ENCODE measurements at places on chromosomes 1 and 21.

GRCh38 chr1:80417671-80418070 lies 1383.1 kb upstream of the ADGRL2 start:
- DNase-seq, result no peak

DNA sequence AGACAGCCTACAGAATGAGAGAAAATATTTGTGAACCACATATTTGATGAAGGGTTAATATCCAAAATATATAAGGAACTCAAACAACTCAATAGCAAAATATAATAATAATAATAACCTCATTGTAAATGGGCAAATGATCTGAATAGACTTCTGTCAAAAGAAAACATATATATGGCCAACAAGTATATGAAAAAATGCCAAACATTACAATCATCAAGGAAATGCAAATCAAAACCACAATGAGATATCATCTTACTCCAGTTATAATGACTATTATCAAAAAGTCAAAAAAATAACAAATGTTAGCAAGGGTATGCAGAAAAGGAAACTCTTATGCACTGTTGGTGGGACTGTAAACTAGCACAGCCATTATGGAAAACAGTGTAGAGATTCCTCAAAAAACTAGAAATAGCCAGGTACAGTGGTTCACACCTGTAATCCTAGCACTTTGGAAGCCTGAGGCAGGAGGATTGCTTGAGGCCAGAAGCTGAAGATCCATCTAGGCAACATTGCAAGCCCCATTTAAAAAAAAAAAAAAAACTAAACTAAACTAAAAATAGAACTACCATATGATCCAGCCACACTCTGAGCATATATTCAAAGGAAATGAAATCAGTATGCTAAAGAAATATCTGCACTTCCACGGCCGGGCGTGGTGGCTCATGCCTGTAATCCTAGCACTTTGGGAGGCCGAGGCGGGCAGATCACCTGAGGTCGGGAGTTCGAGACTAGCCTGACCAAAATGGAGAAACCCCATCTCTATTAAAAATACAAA lies 17.3 kb upstream of the TRIM67 start:
- DNase-seq, result no peak

- peak; percentile 92 for DNase-seq
These were observed 1.2 kb downstream of the SLC6A9 start for GRCh38 chr1:44029911-44030604.

DNA sequence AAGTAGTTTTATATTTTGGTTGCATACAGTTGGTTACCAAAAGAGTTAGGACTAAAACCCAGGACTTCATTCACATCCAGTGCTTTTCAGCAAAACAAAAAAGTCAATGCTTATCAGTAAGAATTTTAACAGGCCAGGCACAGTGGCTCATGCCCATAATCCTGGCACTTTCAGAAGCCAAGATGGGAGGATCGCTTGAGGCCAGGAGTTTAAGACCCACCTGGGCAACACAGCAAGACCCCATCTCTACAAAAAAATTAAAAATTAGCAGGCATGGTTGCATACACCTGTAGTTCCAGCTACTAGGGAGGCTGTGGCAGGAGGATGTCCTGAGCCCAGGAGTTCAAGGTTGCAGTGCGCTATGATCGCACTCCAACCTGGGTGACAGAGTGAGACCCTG lies 47.3 kb downstream of the AKT3 start:
- no peak for DNase-seq

GRCh38 chr1:115531631-115532264 lies 110.0 kb upstream of the VANGL1 start:
- DNase-seq, result no peak

DNA sequence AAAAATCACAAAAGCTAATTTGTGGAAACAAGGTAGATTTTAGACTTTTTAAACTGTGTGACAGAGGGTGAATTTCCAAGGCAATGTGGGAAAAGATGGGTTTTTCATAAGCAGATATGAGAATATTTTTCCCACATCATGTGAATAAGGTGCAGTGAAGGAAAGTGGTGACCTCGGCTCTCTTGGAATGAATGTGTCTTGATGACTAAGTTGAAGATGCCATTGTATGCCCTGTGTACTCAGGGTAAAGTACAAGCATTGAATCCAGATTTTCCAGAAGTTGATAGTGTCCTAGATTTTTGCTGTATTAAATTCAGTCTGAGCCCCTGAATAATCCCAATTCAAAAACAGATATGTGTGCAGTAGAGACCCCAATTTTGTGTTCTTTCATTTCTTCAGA lies 442.6 kb upstream of the ADGRL2 start:
- DNase-seq, result no peak

- no peak for DNase-seq
These were observed 180.0 kb downstream of the TNR start for GRCh38 chr1:175563236-175563895.

GRCh38 chr1:182357171-182357570 lies 34.4 kb downstream of the GLUL start:
- DNase-seq, result no peak

DNA sequence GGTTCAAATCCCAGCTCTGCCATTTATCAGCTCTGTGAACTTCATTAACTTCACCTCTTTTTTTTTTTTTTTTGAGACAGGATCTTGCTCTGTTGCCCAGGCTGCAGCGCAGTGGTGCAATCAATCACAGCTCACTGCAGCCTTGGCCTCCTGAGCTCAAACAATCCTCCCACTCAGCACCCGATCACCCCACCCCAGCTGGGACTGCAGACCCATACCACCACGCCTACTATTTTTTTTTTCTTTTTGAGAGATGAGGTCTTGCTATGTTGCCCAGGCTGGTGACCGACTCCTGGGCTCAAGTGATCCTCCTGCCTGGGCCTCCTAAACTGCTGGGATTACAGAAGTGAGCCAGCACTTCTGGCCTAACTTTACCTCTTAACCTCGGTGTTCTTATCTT lies 2.2 kb upstream of the TRIT1 start:
- no peak for DNase-seq

DNA sequence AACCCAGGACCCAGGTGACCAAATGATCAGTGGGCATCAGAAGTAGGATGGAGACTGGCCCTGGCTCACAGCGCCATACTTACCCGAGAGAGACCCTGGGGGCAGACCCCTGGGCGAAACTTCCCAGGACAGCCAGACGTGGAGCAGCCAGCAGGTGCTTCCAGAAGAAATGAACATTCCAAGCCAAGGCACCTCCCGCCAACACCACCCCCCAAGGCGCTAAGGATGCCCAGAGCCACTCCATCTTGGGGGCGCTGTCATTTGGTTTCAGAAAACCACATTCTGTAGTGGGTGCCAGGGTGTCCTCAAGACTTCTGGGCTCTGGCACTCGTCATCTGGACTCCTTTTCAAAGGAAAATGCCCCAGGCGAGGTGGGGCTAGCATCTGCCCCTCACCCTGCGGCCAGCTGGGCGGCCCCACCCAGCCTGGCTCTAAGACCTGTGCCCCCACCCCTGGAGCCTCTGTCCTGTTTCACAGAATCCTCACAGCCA lies 98.8 kb downstream of the RIPK4 start:
- DNase-seq, result no peak

DNA sequence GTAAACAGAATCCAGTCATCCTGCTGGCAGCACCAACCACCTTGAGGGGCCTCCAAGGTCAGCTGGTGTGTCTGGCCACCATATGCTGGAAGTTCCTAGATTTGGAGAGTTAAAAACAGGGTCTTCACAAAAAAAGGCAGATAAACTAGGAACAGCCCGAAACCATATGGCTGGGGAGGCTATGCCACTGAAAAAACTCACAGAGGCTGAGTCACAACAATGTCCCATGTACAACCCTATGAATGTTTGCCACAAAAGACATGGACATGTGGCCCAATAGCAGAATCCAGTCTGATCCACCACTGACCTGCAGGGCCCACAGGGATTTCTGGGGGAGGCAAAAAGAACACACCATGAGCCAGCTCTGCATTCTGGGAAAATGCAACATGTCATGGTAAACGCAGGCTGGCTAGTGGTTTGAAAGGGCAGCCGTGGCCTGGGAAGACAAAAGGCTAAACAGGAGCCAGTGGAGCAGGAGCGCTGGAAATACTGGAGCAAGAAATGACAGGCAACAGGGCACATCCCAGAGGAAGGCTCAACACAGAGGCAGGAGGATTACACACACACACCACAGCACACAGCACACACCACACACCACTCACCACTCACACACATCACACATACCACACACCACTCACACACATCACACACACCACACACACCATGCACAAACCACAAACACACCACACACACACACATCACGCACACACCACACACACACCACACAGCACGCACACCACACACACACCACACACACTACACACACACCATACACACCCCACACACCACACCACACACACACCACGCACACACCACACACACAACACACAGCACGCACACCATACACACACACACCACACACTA lies 55.4 kb downstream of the HSF2BP start:
- DNase-seq, result no peak

GRCh38 chr1:224594851-224595250 lies 21.3 kb upstream of the CNIH3 start:
- no peak for DNase-seq

GRCh38 chr1:229758101-229759036 lies 132.3 kb downstream of the URB2 start:
- no peak for DNase-seq

DNA sequence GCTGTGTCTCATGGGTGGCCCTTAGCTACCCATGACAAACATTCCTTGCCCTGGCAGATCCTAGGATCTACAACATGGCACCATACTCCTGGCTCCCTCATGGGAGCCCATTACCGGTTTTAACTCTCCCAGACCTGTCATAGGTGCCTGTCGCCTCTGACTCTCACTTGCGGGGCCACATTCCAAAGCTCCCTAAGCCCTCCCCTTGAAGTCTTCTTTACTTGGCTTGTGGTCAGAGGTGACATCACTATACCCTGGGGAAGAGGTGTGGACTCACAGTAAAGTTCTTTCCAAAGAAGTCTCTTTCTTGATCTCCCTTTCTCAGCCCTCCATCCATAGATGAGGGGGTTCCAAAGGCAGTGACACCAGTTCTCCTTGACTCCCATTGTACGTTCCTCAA lies 5.4 kb upstream of the SLAMF9 start:
- no peak for DNase-seq

DNA sequence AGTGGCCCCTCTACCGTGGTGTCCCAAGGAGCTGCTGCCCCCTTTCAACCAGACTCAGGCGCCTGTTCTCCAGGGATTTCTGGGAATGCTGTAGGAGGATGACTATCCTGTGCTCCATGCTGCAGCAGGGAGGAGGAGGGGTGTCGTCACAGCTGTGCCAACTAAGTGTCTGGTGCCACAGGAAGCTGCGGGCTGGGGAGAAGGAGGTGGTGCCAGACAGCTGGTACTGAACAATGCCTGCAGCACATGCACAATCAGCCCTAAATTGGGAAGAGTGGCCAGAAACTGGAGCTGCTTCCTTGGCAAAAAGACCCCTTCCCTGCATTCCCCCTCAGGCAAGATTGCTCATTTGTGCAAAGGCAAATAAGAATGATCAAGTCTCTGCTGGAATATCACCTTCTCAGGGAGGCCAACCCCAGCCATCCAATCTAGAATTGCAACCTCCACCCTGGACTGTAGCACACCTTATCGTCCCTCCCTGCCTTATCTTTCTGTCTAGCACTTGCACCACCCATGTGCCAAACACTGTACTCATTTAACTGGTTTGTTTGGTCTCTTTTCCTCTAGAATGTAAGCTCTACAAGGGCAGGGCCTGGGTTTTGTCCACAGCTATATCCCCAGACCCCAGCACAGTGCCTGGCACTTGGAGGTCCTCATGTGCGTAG lies 33.3 kb downstream of the LAMB3 start:
- no peak for DNase-seq

GRCh38 chr21:35169574-35169973 lies 120.5 kb upstream of the RUNX1 start:
- no peak for DNase-seq

- DNase-seq, result peak; percentile 43
These were observed 169.3 kb downstream of the ST6GALNAC5 start for GRCh38 chr1:77036560-77036959.

DNA sequence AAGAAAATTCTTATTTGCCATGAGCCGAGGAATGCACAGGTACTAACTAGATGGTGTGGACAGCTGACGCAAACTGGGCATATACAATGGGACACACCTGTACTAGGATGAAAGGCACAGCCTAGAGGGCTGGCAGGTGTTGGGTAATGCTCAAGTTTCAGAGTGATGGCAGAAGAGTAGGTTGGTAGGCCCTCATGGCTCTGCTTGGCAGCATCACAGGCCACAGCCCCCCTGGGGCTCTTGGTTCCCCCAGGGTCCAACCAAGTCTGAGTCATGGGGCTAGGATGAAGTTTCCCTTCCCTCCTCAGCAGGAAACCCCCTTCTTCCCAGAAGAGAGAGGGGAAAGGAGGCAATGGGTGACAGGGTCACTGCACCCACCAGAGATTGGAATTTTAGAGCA lies 35.2 kb downstream of the SPEN start:
- DNase-seq, result no peak

DNA sequence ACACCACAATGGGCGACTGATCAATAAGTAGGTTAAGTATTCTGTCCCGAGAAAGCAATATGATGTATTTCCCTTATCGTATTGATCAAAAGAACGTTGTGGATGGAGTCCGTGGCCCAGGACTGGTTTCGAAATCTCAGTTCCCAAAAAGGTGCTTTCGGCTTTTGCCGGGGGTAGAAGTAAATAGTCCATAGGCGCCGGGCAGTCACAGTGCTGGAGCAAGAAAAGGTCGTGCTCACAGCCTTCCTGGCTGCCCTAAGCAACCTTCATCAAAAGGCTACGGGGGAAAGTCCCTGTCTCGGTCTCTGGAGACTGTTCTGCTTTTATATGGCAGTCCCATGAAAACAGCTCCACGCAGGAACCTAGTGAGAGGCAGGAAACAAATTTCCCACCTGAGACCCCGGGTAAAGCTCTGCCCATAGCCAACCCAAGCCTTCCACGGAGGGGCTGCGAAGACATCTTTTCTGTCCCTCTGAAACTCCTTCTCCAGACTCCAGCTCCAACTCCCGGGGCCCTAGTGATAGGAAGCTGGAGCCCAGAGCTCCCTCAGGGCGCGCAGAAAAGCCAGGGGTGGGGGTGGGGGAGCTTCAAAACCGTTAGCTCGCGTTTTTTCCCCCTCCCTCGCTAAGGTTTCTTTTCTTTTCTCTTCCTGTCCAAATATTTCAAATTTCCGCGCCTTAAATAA lies 7.0 kb downstream of the CDKN2C start:
- DNase-seq, result peak; percentile 46

DNA sequence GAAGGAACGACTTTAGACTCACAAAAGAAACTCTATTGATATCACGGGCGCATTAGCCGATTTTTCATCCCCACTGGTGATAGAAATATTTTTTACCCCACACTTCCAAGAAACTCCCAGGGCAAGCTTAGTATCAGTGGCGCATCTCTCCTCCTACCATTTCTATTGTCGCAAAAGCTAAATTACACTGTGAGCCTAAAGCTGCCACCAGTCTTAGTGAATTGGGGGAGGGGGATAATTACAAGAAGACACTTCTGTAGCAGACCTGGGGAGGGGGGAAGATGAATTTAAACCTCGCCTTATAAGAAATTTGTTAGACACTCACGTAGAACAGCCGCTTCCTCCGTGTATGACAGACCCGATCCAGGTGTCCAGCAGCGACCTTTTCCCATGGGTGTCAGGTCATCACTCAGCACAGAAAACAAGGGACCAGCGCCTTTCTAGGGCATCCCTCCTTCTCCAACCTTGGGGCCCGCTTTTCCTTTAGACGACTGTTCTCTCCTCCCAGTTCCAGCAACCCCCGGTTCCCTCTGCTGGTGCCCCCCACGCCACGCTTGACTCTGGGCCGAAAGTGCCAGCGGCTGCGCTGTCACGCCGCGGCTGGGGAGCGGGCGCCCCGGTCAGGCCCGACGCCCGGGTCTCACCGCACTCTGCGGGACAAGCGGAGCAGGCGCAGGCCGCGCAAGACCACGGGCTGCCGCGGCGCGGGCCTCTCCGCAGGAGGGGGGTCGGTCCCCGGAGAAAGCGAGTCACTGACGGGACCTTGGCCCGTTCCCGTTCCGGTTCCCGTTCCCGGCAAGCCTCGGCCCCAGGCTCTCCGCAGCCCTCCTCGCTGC lies 821 bp downstream of the PHC2 start:
- DNase-seq, result peak; percentile 33

Measured in activated naive CD4-positive, alpha-beta T cell treated with anti-CD3 and anti-CD28 coated beads, Interleukin-2, amount 10 ng/mL, durations not matched to agents 7 days and 5 days (primary cell).